ENCODE measurements at places on chromosomes 4 and X.

DNA sequence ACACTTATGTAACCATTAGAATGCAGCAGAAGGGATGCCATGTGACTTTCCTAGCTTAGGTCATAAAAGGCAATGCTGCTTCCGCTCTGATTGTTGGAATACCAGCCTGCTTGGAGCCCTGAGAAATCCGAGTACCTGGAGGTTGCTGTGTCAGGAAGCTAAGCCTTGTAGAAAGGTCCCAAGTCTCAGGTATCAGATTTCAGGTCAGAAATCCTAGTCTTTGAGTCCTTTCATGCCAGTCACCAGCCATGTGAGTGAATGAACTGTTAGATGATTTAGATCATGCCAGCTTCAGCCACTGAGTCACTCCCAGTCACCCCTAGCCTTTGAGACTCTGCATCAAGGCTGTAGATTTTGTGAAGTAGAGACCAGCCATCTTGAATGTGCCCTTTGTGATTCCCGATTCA lies 23.5 kb downstream of the RAP1GDS1 start:
- no peak for DNase-seq

GRCh38 chr4:118226311-118227010 lies 126.3 kb downstream of the PRSS12 start:
- DNase-seq = peak; percentile 22

DNA sequence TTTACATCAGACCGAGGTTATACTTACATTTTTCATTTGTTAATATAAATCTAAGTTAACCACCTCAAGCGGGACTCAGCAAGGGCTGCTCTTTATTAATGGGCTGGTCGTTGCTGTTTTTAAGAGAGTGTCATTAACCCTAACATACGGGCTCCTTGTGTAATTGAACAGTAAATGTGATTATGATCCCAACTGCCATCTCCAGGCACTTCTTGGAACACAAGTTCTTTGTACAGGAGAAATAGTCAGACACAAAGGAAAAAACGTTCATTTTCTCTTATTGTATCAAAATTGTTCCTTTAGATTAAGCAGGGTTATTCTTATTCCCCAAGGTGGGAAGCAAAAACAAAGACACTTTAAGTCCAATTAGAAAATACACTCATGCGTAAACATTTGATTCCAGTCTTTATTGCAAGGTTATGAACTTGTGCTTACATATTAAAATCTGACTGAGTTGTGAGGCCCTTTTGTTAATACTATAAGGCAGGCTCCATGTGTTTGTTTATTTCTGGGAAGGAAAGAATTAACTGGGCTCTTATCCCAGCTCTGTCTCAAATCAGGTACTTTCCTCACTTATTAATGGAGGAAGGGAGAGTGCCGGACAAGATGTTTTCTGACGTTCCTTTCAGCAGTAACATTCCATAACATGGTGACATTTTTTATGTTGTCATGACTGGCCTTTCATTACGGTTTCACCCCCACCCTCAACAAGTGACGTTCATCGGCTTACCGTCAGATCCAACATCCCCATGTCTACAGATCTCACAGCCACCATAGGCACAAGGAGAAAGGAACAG lies 95.9 kb downstream of the RASL11B start:
- peak; percentile 35 for DNase-seq

DNA sequence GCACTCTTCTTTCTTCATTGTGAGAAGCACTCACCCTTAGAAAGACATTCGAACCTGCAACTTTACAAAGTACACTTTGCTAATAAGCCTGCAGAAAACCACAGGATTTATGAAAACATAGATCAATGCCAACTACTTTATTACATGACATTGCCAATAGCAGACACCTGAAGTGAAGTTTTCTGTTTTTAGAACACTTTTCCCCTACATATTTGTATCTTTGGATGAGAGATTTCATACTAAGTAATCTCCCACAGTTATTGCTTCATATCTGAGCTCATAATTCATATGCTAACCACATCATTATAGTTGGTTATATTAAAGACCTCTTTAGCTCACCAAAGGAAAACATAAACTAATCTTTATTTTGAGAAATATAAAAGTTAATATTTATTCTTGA lies 276.5 kb upstream of the CTSO start:
- peak; percentile 53 for DNase-seq

GRCh38 chrX:76434103-76434741 lies 6.7 kb downstream of the MAGEE1 start:
- no peak for DNase-seq

All from lung (tissue), 17 donors.